Pons (tissue), 1 donor: ENCODE measurements at places on chromosomes 1 and 21.

DNA sequence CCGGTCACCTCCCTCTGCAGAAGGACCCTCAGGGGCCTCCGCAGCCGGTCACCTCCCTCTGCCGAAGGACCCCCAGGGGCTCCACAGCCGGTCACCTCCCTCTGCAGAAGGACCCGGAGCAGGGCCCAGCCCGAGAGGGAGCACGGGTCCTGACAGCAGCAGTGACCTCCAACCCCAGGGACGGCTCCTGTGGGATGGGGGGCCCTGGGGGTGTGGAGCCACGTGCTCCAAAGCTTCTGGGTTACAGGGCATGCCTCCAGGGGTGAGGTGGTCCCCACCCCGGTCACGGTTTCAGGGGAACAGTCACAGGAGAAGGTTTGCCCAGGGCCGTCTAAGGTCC, 40.3 kb downstream of the SLC19A1 start:
- DNase-seq, result no peak

GRCh38 chr1:28358716-28359115, 10.8 kb upstream of the PHACTR4 start:
- no peak for DNase-seq

GRCh38 chr21:26167593-26167992, 3.0 kb downstream of the APP start:
- peak; percentile 53 for DNase-seq

- DNase-seq, result no peak
Measured at GRCh38 chr1:118081387-118081786, 103.6 kb downstream of the SPAG17 start.

DNA sequence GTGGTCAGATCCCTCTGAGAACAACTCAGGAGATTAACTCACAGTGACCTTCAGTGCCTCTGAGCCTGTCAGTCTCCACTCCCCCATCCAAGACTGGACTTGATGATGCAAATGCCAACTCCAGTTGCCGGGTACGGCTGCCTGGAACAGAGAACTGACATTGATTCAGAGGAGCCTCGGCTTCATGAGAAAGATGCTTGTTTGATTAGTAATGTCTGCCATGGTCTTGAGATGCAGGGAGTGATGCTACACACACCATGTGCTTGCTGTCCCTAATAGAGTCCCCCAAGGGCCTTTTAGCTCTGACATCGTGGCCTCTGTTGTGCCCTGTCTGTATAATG, 51.8 kb upstream of the LRP8 start:
- no peak for DNase-seq

DNA sequence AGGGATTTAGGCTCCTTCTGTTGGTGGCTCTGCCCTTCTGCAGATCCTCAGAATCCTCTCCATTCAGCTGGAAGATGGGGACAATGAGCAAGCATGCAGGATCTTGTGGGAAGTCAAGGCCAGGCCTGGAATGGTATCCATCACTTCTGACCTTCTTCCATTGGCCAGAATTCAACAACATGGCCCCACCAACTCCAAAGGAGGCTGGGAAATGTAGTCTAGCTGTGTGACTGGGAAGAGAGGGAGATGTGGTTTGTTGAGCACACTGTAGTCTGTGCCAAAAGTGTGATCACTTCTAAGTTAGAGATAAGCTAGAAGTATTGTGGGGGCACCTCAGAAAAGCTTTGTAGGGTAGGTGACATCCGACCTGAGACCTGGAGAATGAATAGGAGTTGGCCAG, 60.4 kb upstream of the WNT4 start:
- no peak for DNase-seq

- no peak for DNase-seq
Measured at GRCh38 chr21:41923186-41923585, 30.6 kb downstream of the C2CD2 start.

GRCh38 chr1:209430107-209430506, 153.4 kb upstream of the CAMK1G start:
- no peak for DNase-seq

DNA sequence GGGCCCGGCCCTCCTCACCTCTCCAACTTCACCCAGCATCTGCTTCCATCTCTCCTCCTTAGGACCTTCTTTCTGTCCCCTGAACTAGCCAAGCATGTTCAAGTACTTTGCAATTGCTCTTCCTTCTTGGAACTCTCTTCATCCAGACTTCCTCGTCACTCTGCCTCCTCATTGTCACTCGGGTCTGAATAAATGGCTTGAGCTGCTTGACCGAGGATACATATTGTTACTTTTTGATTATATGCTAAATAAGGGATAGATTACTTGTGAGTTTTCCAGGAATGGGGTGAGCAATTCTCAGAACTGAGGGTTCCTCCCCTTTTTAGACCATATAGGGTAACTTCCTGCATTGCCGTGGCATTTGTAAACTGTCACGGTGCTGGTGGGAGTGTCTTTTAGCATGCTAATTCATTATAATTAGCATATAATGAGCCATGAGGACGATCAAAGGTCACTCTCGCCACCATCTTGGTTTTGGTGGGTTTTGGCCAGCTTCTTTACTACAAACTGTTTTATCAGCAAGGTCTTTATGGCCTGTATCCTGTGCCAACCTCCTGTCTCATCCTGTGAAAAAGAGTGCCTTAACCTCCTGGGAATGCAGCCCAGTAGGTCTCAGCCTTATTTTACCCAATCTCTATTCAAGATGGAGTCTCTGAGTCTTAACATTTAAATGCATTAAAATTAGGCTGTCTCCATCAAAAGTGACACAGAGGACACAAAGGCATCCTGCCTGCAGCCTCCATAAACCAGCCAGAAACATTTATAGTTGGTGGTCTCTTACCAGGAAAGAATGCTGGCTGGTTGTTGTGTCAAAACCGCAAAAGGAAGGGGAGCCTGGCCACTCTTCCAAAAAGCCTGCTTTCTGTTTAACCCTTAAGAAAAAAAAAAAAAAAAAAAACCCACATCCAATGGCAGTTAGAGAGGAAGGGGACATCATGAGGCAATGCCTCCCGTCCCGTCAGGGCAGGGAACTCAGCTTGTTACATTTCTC, 179.3 kb downstream of the KAZN start:
- no peak for DNase-seq

DNA sequence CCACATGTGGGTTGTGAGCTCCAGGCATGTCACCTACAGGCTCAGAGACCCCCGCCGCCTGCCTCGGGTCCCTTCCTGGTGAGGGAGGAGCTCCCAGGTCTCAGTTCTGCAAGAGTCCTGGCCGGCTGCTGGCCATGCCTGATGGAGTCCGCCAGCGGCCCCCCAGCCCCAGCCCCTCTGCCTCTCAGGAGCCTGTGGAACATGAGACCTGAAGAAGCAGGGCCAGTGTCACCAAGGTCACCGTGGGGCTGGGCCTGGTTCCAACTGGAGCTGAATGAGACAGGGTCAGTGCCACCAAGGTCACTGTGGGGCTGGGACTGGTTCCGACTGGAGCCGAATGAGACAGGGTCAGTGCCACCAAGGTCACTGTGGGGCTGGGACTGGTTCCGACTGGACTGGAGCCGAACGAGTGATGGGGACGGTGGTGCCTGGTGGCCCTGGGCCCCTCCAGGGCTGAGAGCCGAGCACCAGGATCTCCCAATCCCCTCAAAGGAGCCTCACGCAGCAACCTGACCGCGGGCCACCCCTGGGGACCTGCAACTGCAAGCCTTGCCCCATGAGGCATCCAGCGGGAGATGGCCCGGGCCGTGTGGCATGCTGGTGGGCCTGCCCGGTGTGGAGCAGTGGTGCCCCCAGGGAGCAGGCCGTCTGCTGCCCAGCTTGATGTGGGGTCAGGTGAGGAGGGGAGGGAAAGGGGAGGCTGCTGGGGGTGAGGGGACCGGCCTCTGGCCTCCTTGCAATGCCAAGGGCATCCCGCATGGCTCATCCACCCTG, 14.5 kb upstream of the PTTG1IP start:
- no peak for DNase-seq

DNA sequence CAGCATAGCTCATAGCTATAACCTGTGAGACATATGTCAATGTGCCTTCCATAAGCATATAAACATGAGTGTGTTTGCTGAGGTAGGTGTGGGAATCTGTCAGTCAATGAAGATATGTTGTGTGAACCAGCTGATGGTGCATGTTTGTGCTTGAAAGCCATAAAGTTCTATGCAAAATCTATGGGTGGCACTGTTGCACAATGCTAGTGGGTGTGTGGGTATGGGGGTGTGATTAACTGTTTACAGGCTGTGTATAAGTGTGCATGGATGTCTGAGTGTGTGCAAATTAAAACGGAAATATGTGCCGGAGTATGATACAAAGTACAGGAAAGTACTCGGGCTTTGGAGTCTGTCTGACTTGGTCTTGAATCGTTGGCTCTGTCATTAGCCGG, 1.0 kb upstream of the ATP2B4 start:
- DNase-seq, result peak; percentile 86

GRCh38 chr1:107879346-107879745, 85.6 kb downstream of the VAV3 start:
- no peak for DNase-seq

DNA sequence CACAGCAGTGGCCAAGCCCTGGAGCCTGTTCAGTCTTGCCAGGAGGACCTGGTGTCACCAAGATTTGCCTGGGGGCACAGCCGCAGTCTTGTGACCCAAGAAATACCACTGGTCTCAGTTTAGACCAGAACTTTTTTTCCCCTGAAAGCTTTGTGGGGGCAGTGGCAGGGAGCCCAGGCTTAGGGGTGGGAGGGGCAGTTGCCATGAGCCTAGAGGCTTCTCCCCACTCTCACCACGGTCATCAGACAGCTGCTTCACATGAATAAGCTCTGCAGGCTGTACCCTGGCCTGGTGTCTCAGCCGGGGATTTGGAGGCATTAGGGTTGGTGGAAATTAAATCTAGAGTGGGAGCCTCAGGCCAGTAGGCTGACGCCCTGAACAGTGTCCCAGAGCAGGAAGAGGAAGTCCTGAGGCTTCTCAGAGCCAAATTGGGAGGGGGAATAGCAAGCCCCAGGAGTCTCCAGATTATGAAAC, 73.7 kb downstream of the SLC16A1 start:
- DNase-seq, result peak; percentile 13

- DNase-seq, result no peak
Measured at GRCh38 chr21:23160914-23161313, 2162.7 kb downstream of the NCAM2 start.

GRCh38 chr1:18511874-18512150, 31.1 kb downstream of the KLHDC7A start:
- no peak for DNase-seq

- DNase-seq, result no peak
Measured at GRCh38 chr1:222334026-222334680, 213.8 kb downstream of the HHIPL2 start.

DNA sequence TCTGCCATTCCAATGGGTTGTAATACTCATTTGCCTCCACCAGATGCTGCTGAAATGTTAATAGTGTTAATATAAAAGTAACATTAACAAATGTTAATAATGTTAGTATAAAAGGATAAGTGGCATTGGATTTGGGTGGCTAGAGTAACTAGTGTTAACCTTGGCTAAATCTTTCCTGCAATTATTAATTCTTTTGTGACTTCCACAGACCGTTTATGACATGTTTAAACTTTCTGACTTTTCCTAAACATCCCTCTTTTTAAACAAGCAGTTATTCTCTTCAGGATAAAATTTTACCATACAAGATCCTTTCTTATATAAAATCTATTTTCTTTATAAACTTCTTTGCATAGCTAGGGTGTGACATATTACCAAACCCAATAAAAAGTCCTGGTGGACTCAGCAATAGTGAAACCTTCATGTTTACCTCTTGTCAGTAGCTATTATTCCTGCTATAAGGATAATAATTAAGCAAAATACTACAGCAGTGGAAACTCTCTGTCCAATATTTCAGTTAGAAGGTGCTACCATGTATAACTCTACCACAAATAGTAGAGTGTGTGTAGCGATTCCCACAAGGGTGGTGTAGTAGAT, 41.5 kb downstream of the CCDC30 start:
- DNase-seq, result no peak

GRCh38 chr1:151976858-151977257, 16.8 kb downstream of the S100A10 start:
- DNase-seq, result no peak

DNA sequence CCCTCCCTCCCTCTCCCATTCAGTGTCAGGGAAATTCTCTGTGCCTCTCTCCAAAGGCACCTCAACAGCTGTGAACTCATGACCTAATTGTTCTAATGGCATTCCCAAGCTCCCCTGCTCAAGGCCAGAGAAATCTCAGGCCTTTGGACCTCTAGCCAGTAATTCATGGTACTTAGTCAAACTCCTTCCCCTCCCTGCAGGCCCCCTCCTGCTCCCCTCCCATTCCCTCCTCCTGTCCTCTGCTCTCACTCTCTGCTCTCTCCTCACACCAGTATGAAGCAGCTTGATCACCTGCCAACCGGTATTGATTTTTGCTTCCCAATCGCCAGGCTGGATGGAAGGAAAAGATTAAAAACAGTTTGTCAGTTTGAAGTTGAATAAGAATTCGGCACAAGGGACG, 370.5 kb upstream of the PBX1 start:
- DNase-seq, result no peak

- DNase-seq, result peak; percentile 76
Measured at GRCh38 chr1:25996966-25997827, 666 bp downstream of the PAFAH2 start.

GRCh38 chr1:17538428-17539117, 925 bp upstream of the ARHGEF10L start:
- DNase-seq, result peak; percentile 42

- no peak for DNase-seq
Measured at GRCh38 chr1:75797273-75797588, 549 bp downstream of the MSH4 start.

DNA sequence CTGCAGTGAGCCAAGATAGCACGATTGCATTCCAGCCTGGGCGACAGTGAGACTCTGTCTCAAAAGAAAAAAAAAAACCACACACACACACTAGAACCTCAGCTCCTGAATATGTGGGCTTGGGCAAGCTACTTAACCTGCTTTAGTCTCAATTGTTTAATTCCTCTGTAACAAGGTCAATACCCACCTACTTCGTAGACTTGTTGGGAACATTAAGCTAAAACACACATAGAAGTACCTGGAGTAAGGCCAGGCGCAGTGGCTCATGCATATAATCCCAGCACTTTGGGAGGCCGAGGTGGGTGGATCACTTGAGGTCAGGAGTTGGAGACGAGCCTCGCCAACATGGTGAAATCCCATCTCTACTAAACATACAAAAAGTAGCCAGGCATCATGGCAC, 77.1 kb downstream of the CLSTN1 start:
- DNase-seq, result no peak

DNA sequence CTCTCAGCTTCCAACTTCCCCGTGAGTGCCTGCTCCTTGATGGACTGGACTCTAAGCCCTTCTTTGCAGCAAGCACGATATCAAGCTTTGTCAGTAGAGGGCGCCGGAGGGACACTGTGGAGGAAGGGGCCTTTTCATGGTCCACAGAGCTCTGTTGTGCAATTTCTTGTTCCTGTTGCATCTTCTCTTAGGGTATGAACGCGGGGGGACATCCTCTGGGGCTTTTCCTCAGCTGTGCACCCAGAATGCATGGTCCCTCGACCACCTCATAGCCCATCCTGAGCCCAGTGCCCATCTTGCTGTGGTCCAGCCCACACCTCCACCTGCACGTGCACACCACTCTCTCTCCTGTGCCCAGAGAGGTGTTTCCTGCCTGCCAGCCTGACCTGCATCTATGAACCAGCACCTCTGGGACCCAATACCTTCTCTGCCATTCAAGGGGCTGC, 556.8 kb downstream of the PTPRU start:
- DNase-seq, result peak; percentile 83

GRCh38 chr1:173253046-173253445, 45.9 kb upstream of the TNFSF4 start:
- no peak for DNase-seq
